ENCODE measurements at places on chromosomes 7 and 10.

GRCh38 chr10:5897053-5897340 is 7.0 kb downstream of the FBH1 start:
- DNase-seq: no peak

DNA sequence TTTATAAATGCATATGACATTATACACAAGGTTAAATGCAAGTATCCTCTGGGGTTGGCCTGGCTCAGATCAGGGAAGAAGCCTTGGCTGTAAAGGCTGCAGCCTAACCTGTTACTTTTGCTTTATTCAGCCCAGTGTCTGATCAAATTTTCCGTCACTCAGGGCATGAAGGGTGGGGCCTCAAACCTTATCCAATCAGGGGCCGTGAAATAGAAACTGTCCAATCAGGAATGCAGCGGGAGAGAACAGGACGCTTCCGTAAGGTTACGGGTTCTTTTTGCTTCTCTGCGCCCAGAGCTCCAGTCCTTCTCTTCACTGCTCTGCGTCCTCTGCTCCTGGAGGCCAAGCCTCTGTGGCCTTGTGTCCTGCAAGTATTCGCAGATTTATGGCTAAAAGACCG is at the start of gene ZNF716:
ZNF716 (plus strand) TSS at position 274 of the 400 bp plus-strand sequence; CDS start at position 386, 112 bp downstream.
- DNase-seq: no peak

DNA sequence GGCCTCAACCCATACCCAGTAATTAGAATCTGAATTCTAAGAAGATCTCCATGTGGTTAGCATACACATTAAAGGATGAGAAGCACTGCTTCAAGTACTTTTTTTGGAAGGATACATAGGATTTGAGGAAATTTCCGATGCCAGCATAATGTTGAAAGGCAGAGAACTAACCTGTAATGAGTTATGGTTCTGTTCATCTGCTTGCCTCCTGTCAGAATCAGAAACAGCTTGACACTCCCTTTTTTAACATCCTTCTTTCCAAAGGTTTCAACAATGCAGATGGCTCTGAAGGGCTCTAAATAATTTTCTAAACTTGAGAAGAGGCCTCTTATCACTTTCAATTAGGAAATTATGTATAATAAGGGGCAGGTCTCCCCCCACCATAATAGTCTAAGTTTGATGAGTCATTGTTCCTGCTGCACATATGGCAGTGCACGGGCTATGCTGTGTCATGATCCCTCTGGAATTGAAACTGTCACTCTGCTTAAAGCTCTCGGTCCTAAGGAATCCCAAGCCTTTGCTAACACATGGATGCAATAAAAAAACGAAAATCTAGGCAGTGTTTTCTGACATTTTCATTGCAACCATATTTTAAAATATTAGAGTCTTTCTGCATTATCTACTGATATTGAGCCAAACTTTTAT is 291.2 kb upstream of the FZD1 start:
- no peak for DNase-seq

DNA sequence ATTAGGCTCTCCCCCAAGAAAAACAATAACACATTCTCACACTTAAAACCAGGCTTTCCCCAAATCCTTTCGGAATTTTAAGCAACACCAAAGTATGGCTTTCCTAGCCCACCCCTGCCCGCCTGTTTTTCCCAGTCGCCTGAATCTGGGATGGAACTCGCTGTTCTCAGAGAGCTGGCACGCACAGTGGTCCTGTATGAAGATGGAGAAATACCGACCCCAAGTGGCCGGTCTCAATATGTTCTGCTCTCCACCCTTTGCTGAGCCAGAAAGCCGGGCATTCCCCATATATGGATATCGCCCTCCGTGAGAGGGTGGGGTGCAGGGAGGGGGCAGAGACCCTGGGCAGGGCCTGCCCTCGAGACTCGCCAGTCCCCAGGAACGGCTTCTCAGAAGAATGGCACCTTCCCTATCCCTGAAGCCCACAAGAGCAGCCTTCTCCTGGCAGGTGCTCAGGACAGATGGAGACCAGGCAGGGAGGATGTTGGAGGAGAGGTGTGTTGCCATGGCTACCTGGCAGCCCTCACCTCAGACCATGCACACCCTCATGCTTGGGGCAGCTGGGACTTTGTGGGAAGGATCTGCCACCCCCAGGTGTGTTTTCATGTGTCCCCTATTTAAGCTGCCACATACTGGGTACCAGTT is 3.4 kb downstream of the TACR2 start:
- DNase-seq: peak; percentile 33

- DNase-seq: no peak
Measured at GRCh38 chr10:17802976-17803375, 6.2 kb upstream of the MRC1 start.

DNA sequence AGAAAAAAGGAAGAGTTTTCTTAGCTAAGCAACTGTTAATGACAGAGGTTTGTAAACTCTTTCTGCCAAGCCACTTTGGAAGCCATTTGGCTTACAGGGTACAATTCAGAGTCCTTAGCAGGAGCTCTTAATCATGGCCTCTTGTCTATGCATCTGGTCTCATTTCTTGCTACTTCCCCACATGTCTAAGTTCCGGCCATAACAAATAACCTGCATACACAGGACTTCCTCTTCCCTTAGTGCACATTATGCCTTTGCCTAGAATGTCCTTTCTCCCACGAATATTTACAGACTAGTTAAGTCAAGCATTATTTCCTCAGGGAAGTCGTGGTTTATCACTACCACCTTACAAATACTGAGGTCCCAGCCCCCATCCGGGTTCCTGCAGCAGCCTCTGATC is 8.6 kb upstream of the UPF2 start:
- DNase-seq: no peak

DNA sequence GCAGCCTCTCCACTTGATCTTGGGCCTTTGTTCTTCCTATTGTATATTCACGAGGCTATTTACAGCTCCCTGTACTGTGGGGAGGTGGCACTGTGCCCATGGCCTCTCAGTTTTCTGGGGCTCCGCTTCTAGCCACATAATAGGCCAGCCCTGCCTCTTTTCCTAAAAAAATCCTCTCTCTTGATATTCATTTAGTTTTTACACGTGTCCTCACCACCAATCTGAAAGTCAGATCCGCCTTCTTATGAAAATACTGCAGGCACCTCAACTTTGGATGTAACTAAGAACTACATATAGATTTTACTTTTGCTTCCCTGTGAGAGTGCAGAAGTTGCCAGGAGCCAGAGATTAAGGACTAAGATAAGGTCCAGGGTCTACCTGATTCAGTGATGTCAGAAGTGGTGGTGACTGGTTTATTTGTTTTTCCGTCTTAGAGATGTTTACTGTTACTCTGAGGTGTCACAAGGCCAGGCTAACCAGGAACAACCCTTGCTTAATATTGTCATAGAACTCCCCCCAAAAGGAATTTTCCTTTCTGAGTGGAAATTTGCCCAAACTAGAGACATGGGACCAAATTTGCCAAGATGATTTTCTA is 7.8 kb downstream of the BAMBI start:
- no peak for DNase-seq

DNA sequence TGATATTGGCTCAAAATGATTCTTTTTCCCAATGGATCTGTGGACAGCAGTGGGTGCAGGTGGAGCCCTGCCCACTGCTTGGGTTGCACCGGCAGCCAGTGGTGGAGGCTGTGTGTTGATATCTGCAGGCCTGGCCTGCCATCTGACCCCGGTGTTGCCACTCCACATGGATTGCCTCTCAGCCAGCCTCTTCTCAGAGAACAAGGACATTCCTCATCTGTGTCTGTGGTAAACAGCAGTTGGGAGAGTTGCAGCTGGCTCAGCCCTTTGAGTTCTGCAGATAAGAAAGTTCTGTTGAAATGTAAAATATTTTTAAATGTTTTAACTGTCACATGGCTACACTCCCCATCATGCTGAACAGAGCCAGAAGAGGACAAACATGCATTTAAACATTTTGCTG is 374.9 kb upstream of the CELF2 start:
- no peak for DNase-seq

DNA sequence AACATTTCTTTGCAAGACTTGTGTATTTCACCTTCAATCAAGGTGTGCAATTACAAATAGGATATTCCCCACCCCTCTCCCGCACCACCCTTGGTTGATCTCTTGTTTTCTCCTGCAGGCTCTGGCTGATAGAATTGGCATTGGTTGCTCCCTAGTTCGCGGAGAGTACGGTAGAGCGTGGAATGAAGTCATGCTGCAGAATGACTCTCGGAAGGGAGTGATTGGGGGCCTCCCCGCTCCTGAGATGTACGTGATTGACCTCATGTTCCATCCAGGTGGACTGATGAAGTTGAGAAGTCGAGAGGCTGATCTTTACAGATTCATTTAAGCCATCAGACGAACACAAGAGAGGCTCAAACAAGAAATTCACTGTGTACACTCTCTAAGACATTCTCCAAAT is 58.2 kb upstream of the MSRB2 start:
- DNase-seq: peak; percentile 49

DNA sequence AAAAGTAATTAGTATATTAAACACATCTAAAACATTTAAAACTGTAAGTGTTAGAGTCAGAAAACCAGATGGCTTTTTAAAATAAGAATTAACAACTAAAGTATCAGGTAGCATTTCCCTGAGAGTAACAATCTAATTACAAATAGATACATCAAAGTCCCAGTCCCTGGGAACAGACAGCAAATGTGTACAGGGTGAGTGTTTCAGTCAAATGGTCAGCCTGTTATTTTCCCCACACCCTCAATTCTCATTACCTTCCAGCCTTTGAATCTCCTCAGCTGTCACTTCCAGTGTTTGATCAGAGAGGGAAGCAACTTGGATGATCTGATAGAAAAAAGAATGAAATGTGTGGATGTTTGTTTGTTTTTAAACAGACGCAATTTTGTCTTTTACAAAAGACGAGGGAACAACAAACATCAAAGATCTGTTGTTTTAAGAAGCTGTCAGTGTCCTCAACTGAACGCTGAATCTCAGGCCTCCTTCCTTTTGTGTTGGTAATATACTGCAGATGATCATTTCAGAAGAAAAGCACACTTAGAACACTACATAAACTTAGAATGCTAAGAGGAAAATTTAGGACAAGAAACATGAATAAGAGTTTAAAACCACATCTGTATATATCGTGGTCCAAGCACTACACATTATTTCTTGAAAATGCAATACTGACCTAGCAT is 29.8 kb downstream of the CEP41 start:
- no peak for DNase-seq

GRCh38 chr10:71696628-71697326 is 22.8 kb downstream of the C10orf105 start:
- no peak for DNase-seq

- DNase-seq: peak; percentile 23
Measured at GRCh38 chr10:33005322-33006301, 47.6 kb upstream of the ITGB1 start.

DNA sequence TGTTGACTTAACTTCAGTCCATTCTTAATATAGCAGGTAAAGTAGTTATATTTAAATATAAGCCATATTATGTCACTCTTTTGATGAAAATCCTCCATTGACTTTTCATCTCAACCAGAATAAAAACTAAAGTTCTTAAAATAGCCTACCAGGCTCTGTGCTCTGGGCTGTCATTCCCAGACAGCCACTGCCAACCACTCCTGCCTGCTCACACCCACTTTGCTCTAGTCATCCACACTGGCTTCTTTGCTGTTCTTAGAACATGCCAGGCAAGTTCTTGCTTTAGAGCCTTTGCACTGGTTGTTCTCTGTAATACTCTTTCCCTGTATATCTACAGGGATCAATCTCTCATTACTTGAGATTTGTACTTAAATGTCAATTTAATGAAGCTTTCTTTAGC is 80.6 kb downstream of the ZEB1 start:
- peak; percentile 49 for DNase-seq

DNA sequence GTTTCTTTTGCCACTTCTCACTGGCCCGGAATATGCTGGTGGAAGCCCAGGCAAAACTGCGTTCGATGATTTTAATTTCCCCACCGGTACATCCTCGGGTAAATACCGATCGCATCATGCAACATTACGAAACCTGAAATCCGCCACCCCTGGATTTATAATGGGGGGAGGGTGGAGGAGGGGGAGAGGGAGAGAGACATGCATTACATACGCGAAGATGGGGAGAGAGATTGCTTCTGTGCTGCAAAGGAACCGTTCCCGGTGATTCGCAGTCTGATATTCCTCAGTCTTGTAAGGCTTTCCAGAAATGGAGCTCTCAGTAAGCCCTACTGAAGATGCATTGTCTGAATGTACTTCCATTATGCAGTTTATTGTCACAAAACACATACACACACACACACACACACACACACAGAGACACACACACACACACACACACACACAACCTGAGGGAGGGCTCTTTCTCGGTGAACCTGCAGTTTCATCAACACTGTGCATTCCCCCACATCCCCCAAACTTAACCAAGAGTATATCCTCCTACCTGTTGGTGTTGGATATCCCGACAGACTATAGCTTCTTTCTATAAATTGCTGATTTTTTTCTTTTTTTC is 741 bp downstream of the GPR85 start:
- DNase-seq: peak; percentile 63

DNA sequence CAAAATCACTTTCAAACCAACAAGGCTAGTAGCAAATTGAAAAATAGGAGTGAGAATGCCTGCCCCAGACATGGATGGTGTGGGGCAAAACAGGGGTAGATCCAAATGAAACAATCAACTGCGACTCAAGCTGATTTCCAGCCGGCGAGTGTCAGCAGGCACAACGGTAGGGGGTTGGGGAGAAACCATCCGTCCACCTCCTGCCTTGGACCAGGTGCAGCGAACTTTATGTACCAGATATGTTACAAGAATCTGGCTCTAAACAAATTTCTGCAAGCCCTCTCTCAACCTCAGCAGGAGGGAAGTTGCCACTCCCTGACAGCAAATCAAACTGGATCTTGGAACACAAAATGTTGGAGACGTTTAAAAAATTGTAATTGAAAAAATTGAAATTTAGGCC is 45.2 kb downstream of the PYROXD2 start:
- DNase-seq: no peak

- DNase-seq: no peak
Measured at GRCh38 chr7:1890289-1891235, 220.5 kb downstream of the ELFN1 start.

DNA sequence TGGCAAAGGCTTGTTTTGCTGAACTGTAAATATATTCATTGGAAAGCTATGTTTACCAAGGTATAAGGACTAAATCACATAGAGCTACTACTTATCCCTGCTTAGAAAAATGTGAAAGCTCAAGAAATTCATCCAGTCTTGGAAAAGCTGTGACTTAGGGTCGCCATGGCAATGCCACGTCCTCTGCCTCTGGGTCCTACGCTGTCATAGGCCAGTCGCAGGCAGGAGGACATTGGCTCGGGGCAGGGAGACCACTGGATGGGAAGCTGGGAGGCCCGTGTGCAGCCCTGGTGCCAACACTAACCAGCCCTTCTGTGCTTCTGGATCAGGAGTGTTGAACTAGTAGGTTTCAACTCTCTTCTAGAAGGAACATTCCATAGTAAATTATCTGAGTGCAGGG is 67.3 kb upstream of the PDZD8 start:
- no peak for DNase-seq

GRCh38 chr10:14271621-14272020 is 59.1 kb downstream of the FRMD4A start:
- DNase-seq: no peak

All from putamen (tissue), 1 donor.